ENCODE measurements at places on chromosomes 4 and X.
A peak's percentile ranks its signal among the peaks of the same experiment; 100 is the strongest.

- DNase-seq: no peak
Measured at GRCh38 chr4:11297627-11298026, 131.1 kb downstream of the HS3ST1 start.

DNA sequence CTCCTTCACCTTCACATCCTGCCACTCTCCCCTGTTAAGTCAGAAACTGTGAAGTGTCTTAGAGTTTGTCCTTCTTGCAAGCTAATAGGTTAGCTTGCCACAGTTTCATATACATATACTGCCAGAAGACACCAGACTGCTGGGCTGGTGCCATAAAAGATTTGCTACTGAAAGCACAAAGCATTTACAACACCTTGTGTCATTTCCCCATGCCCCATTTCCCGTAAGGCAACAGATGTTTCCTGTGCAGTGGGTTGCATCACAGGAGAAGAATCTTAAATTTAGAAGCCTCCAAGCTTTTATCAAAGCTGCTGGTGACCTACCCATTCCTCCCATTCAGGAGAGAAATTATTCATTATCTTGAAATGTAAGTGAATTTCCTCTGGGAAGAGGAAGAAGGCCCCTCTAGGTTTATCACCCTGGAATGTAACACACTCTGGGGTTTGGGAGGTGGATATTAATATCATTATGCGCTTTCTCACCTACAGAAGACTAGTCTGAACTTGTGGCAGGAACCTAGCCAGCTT is 34.5 kb upstream of the RAB33B start:
- DNase-seq: peak; percentile 90

- DNase-seq: no peak
Measured at GRCh38 chrX:108331126-108331909, 106.9 kb downstream of the COL4A6 start.

GRCh38 chrX:46953597-46953996 is 41.4 kb downstream of the JADE3 start:
- peak; percentile 47 for DNase-seq

DNA sequence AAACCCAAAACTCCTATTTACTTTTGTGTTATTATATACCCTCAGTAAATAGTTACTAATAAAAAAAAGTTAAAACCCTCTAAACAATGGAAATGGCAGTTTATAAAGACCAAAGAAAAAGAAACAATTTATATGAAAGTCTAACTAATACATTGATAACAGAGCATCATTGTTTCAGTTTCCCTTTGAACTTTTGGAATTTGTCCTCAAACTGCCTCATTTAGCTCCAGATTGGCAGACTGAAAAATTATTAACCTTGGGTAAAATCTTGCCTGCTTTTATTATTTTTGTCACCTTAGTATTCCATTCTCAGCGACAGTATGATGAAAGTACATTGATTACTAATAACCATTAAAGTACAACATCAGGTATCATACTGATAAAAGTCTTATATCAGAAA is 124.0 kb downstream of the PDE5A start:
- DNase-seq: no peak

DNA sequence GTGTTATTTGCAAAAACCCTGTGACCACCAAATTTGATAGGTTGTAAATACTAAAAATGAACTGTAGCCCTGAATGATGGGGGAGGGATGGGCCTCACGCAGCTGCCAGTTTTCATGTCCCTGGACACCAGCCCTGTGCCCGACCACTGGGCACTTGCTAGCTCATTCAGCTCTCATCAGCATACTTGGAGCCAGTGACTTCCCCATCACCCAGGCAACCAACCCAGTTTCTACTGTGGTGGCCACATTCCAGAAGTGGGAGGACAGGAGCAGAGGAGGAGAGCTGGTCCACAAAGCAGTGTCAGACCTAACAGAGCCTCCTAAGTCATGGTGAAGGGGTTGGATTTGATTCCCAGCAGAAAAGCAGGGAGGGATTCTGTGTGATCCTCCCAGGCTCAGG is 128.2 kb downstream of the CPEB2 start:
- DNase-seq: no peak

- no peak for DNase-seq
Measured at GRCh38 chr4:139214039-139214534, 37.1 kb upstream of the ELF2 start.

DNA sequence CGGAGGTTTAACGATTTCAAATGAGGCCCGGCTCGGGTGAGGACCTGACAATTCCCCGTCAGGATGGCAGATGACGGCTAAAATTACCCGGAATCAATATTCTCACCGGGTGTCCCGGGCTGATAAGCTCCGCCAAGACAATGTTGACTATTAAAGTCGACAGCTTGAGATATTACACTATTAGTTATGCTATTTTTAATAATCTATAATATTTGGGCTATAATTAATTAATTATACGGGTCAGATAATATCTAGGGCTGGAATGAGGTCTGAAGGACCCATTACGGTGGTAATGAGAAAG is 9.4 kb upstream of the NKX1-1 start:
- no peak for DNase-seq

GRCh38 chrX:47507153-47507867 is 24.3 kb upstream of the ZNF41 start:
- DNase-seq: no peak

- no peak for DNase-seq
Measured at GRCh38 chr4:14929669-14930068, 72.6 kb upstream of the CPEB2 start.

- peak; percentile 13 for DNase-seq
Measured at GRCh38 chrX:102067966-102068723, 57.3 kb upstream of the TCEAL2 start.

- peak; percentile 46 for DNase-seq
Measured at GRCh38 chr4:102809190-102809589, 18.2 kb downstream of the UBE2D3 start.

GRCh38 chr4:38067499-38067898 is 107.3 kb downstream of the PTTG2 start:
- DNase-seq: no peak

GRCh38 chr4:14916554-14917297 is 85.6 kb upstream of the CPEB2 start:
- peak; percentile 66 for DNase-seq

- peak; percentile 34 for DNase-seq
Measured at GRCh38 chr4:108794136-108794535, 31.3 kb upstream of the ETNPPL start.

- no peak for DNase-seq
Measured at GRCh38 chr4:10421344-10422055, 35.7 kb downstream of the ZNF518B start.

DNA sequence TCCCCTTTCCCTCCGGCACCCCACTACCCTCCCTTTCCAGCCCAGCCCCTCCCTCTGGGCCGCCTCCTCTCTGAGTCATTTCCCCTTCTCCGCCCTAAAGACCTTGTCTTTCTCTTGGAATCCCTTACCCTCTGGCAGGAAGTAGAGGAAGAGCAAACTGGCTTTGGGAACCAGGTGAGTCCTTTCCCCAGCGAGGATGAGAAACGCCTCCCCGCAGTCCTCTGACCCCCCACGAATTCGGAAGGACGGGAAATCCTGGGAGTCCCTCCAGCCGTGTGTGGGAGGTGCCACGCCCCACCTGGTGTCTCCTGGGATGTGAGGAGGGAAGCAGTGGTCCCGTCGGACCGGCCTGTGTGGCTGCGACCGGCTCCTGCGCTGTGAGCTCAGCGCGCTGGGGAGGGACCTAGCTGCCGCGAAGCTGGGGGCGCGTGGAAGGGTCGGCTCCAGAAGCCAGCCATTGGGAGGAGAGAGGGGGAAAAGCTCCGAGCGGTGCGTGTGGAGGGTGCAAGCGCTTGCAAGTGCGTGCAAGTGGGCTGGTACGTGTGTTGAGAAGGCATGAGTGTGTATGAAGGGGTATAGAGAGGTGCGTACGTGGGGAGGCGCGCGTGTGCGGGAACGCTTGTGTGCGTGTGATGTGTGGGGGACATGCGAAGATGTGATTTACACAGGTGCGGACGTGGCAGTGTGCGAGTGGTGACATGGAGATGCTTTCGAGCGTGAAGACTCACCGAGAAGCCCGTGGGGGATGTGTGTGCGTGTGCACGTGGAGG is 46.3 kb downstream of the TEX13B start:
- DNase-seq: peak; percentile 6

DNA sequence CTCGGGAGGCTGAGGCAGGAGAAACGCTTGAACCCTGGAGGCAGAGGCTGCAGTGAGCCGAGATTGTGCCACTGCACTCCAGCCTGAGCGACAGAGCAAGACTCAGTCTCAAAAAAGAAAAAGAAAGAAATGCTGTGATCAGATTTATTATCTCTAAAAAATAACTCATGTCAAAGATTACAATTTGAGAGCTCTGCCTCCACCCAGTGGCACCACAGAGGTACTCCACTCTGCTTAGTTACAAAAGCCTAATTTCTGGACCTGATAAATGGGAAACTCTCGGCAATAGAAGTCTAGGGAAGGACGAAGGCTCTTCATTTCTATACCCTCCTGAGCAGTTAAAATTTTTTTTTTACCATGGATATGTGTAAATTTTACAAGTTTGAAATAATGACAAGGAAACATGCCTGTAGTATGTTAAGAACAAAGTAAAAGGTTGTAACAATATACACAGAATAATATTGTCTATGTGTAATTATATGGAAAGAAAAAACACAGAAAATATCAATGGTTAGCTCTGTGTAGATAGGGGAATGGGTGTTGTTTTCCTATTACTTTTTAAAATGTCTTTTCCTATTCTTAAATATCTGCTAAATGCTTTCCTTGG is 149.8 kb downstream of the STIM2 start:
- peak; percentile 84 for DNase-seq

GRCh38 chr4:176529574-176529973 is 209.8 kb downstream of the SPCS3 start:
- DNase-seq: no peak

- DNase-seq: no peak
Measured at GRCh38 chrX:80098038-80098437, 83.5 kb downstream of the TBX22 start.

- DNase-seq: no peak
Measured at GRCh38 chr4:35879479-35879878, 364.8 kb downstream of the ARAP2 start.

- peak; percentile 67 for DNase-seq
Measured at GRCh38 chr4:143616771-143617170, 83.7 kb downstream of the FREM3 start.

GRCh38 chrX:48467281-48467761 is 2.7 kb downstream of the SLC38A5 start:
- DNase-seq: no peak

- DNase-seq: no peak
Measured at GRCh38 chr4:154024097-154024694, 235.3 kb upstream of the SFRP2 start.

DNA sequence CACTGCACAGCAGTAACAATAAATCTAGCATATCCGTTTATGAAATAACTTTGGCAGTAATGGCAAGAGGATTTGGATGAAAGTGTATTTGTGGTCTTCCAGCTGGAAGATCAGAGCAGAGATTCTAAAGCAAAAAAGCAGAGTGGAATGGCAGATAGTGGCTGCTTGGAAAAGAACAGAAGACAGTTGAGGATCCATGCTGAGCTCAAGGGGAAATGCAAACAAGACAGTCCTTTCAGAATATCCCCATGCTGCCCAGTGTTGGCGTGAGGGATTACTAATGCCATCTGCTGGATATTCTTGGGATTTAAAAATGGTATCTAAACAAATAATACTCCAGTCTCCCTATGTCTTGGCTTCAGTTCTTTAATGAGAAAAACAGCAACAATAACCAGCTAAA is 629.1 kb upstream of the ATOH1 start:
- DNase-seq: peak; percentile 24
